ENCODE measurements at places on chromosomes 7 and 10.

DNA sequence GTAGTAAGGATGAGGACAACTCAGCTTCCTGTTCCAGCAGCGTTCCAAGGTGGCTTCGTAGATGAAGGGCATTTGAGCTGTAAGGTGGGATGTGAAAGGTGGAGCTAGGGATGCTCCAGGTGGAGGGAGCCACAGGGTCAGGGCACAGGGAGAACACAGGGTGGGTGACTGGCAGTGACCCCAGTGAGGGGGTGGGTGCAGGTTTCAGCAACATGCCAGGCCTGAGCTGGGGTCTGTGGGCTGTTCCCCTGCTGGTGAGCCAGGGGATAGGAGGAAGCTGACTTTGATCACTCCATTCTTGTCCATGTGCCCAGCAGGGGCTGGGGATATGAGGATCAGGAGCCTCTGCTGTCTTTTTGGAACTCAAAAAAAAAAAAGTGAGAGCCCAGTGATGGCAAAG is 33.2 kb downstream of the CDH23 start:
- DNase-seq: no peak

GRCh38 chr10:126001576-126001975 is 105.2 kb downstream of the FANK1 start:
- DNase-seq: no peak

- no peak for DNase-seq
These were observed 34.7 kb downstream of the IMMP2L start for GRCh38 chr7:111527545-111527944.

- DNase-seq: no peak
These were observed 13.1 kb upstream of the SHH start for GRCh38 chr7:155825336-155825735.

DNA sequence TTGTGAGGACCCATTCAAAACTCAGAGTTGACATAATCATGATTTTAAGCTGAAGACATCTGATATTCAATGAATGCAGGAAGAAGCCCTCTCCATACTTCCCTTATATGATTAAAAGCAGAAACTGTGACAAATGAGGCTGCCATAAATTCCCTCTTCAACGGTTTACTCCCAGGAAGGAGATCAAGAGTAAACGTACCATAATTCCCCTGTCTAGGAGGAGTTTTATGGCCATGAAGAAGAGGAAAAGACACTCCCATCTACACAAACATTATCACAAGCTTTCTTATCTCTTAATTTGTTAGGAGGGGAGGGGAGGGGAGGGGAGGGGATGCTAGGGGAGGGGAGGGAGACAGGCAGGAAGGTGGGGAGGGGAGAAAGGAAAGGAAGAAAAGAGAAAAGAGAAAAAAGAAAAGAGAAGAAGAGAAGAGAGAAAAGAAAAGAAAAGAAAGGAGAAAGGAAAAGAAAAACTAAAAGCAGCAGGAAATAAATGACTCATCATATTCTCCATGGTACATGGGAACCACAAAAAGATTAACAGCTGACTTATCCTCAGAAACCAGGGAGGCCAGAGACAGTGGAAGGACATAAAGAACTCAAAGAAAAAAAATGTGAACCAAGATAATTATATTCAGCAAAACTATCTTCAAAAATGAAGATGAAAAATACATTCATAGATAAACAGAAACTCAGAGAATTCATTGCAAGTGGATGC is 121.6 kb downstream of the ALOX5 start:
- no peak for DNase-seq

GRCh38 chr7:127578036-127578684 is 7.2 kb downstream of the GCC1 start:
- DNase-seq: no peak

DNA sequence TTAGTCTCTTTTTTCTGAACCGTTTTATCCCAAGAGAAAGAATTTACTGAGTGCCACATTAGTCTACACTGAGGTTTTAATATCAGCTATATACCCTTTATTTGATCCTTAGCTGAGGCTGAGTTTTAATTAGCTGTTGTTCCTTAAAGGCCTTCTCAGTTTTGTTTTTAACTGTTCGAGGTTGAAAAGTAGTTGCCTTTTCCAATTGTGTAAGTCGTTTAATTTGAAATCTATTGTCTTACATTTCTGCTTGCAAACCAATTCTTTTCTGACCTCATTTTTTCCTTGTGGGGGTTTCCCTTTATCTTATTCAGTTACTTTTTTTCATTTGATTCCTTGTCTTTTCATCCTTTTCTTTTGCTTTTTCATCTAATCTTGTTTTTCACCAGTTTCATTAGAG is 30.8 kb downstream of the UMAD1 start:
- no peak for DNase-seq

GRCh38 chr7:22343612-22344011 is 13.3 kb downstream of the RAPGEF5 start:
- DNase-seq: no peak

- DNase-seq: no peak
These were observed 24.2 kb upstream of the RASSF4 start for GRCh38 chr10:44935201-44935965.

- DNase-seq: no peak
These were observed 27.3 kb upstream of the WDFY4 start for GRCh38 chr10:48657416-48657815.

DNA sequence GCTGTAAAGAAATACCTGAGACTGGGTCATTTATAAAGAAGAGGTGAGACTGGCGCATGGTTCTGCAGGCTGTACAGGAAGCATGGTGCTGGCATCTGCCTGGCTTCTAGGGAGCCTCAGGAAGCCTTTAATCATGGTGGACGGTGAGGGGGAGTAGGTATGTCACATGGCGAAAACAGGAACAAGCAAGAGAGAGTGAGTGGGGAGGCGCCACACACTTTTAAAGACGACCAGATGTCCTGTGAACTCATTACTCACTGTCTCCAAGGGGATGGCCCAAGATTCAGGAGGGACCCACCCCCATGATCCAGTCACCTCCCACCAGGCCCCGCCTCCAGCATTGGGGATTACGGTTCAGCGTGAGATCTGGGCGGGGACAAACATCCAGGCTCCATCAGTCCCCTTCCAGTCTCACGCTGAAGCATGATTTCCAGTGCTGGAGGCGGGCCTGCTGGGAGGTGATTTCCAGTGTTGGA is 3.2 kb downstream of the ZNF316 start:
- no peak for DNase-seq

DNA sequence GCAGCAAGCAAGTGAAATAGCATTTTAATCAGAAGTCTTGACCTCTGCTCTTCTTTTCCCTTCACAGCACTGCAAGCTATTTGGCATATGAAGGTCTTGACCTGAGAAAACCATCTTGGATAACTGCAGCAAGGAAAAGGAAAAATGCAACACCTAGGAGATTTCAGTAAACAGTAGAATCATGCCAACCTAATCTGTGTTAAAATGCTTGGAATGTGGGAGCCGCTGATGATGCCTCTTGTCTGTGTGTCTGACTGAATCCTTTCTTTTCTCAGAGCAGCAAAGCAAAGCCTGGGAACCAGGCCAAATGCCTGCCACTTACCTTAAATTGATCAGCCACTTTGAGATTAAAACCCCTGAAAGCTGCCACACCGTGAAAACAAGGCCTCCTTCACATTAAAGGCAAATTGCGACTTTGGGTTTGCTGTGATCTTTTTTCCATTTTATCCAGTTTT is 80.4 kb upstream of the CDK6 start:
- DNase-seq: no peak

- no peak for DNase-seq
These were observed 446.9 kb downstream of the PTPRN2 start for GRCh38 chr7:158140538-158141220.

DNA sequence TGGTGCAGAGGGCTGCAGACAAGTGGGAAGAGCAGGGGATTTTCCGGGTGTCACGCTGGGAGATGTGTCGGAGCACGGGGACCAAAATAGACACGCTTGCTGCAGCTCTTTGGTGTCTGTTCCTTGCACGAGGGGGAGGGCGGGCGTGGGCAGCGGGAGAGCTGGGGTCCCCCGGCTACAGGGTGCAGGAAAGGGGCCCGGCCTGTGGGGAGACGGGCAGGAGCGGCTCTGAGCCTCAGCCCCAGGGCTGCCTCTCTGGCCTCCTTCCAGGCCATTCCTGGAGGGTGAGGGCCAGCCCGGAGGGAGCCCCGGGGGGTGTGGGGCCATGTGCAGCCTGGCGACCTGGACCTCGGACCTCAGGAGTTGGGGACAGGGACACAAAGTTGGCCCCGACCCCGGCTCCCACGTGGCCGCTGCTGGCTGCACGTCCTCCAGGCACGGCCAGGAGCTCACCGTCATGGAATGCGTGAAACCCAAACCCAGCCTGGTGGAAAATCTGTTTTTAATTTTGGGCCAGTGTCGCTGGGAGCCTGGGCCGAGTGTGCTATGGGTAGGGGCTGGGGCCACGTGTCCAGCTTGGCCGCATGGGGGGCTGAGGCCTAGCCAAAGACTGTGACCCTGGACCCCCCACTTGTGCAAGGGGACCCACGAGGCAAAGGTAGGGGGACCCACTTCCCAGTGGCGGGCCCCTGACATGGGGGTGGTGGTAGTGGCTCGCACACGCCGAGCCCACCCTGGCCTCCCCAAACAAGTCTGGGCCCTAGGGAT is 6.6 kb downstream of the TTYH3 start:
- DNase-seq: no peak

GRCh38 chr10:132740588-132740987 is 45.4 kb downstream of the NKX6-2 start:
- DNase-seq: no peak

GRCh38 chr10:114307731-114308130 is 68.7 kb downstream of the VWA2 start:
- DNase-seq: no peak

DNA sequence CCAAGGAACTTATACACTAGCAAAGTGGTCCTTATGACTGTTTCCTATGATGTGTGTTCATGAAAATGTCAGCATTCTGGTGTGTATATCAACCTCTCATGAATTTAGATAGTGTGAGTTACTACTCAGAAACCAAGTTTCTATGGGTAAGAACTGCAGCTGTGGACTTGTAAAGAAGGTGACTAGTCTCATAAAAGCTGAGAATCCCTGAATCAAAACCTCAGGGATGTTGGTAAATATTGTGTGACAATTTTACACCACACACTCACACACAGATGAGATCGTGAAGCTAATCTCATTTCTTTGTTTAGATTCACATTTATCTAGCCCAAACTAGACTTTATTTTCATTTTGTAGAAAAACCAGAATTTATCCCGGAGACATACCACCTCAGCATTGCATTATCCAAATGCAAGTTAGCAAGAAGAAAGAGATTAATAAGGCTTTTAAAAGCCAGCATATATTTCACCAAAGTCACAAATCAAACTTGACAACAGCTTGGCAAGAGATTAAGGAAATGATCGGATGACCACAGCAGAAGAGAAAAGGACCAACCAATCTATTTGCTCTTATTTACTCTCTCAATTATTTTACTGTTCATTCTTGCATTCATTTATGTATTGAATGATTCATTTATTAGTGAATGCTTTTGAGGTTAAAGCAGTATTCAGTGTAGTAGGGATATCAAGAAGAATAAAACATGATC is 92.9 kb downstream of the PLXDC2 start:
- no peak for DNase-seq

DNA sequence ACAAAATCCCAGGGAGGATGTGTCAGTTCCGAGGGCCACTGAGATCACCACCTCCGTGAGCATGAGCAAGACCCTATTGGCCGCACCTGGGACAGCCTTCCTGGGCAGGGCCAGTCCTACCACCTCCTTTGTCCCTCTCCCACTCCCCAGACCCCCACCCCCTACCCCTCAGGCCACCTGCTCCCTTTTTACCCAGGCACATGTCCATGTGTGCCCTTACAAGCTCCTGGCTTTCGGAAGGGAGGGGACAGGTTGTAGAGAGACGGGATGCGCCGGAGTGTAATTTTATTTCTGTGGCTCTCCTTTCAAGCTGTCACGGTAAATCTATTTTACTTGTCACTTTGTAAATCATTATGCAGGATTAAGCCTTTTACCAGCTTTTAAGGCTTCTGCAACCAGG is 20.9 kb downstream of the ZMIZ1 start:
- no peak for DNase-seq

DNA sequence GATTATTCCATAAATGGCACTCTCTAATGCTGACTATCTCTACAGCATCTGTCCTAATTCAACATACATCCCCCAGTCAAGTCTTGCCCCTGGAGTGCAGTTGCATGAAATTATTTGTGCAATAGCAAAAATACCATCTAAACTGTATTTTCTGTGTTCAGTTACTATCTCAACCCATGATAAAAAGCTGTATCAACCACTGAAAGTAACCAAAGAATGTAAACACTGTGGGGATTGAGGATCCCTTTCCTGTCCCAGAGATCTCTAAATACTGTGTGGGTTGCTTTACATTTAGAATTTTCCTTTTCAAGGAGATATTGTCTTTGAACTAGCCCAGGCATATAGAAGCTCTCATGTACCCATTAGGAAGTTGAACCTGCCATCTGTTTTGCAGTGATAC is 23.9 kb upstream of the DGKI start:
- DNase-seq: no peak

- DNase-seq: no peak
These were observed 10.2 kb downstream of the EMX2 start for GRCh38 chr10:117552701-117553141.

DNA sequence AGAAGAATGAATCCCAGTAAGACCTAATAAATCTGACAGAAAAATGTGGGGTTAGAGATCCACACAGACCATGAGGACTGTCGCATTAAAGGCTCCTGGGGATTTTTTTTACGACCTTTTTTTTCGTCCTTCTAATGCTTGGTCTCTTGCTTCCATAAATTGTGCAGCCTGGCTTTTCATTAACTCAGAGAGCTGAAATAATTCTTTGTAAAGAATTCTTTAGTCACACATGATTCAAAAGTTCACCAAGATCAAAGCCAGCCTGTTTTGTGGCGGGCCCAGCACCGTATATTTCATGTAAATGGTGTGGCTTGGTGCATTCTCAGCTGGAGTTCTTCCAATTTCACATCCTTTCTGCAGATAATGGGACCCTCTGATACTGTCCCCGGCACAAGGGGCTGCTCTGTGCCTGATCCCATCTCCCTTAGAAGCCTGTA is 206.6 kb upstream of the BMPER start:
- DNase-seq: no peak

DNA sequence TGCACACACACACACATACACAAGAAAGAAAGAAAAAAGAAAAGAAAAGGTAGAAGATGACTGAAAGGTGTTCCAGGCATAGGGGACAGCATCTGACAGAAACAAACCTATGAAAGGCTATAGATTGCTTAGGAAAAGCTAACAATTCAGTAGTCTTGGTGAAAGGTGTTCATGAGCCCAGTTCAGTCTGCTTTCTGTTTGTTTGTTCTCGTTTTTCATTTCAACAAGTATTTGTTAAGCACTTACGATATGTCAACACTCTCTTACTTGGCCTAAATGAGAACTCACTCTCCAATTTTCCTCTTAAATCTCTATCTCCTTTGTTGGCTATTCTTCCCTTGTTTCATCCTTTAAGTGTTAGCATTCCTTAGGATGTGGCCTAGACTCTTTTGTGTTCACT is 133.2 kb downstream of the GRM8 start:
- no peak for DNase-seq
